ENCODE measurements at places on chromosomes 7 and 10. TPM values are rescaled to one million over a fixed set of nuclear protein-coding genes. Genes with fewer than 3 reads are reported as not detected.

GRCh38 chr10:59977486-59977885, 71.1 kb upstream of the CCDC6 start:
- no peaks in the 10 kb centered on the region for H3K27me3 ChIP-seq
- H3K4me3 ChIP-seq = no peak overlapping the region
- no peaks in the 10 kb centered on the region for H3K4me1 ChIP-seq
- H3K27ac ChIP-seq = no peak overlapping the region
- no peaks in the 10 kb centered on the region for H3K36me3 ChIP-seq

DNA sequence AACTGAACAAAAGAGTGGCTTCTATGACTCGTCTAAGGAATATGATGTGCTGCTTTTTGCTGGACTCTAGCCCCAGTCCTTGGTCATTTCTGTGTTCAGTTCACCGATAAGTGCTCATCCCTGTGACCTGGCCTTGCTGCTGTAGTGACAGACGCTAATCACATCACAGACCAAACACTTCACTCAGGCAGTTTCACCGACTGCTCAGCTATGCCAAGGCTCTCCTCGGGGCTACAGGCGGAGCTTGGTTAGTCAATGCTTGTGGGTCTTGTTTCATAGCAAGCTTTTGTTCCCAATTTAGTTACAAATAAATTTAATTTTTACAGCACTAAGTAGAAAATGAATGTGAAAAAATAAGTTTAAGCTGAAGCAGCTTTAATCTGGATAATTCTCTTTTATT, 190.8 kb upstream of the PRKCQ start:
- no peaks in the 10 kb centered on the region for H3K4me1 ChIP-seq
- no peaks in the 10 kb centered on the region for H3K27me3 ChIP-seq
- H3K27ac ChIP-seq = no peak overlapping the region
- no peak overlapping the region for H3K4me3 ChIP-seq

- peaks cover 3% of the 10 kb centered on the region for H3K36me3 ChIP-seq
- no peak overlapping the region for H3K4me3 ChIP-seq
- H3K27ac ChIP-seq = no peak overlapping the region
- H3K4me1 ChIP-seq = peaks cover 6% of the 10 kb centered on the region
- H3K27me3 ChIP-seq = no peaks in the 10 kb centered on the region
- DNase-seq = peak; percentile 60
These were observed 133.1 kb downstream of the CD36 start for GRCh38 chr7:80771523-80771922.

GRCh38 chr7:46011059-46011458, 90.0 kb upstream of the IGFBP3 start:
- H3K27me3 ChIP-seq = no peaks in the 10 kb centered on the region
- no peak overlapping the region for H3K27ac ChIP-seq
- H3K36me3 ChIP-seq = no peaks in the 10 kb centered on the region
- no peak for DNase-seq
- no peak overlapping the region for H3K4me3 ChIP-seq
- H3K4me1 ChIP-seq = no peaks in the 10 kb centered on the region

DNA sequence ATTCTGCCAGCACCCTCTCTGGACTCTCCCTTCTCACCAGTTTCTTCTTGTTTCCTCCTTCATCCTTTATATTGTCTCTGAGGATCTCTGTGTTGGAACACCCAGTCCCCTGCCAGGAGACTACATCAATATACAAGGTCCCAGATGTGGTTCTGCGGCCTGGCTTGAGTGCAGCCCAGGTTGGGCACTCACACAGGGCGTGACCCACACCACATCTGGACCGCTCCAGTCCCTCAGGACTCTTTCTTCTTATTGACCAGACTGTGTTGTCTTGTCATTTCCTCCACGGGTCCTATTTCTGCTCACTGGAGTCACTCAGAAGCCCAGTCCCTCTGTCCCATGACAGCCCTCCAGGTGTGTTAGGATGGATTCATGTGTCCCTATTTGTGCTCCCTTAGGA, 26.0 kb downstream of the NKX2-3 start:
- H3K27ac ChIP-seq = no peak overlapping the region
- H3K27me3 ChIP-seq = peaks cover 7% of the 10 kb centered on the region
- no peaks in the 10 kb centered on the region for H3K36me3 ChIP-seq
- no peak for DNase-seq

- no peak for DNase-seq
- H3K27me3 ChIP-seq = no peaks in the 10 kb centered on the region
- no peaks in the 10 kb centered on the region for H3K4me1 ChIP-seq
- no peaks in the 10 kb centered on the region for H3K36me3 ChIP-seq
- no peak overlapping the region for H3K4me3 ChIP-seq
- no peak overlapping the region for H3K27ac ChIP-seq
These were observed 7.7 kb downstream of the PON1 start for GRCh38 chr7:95316588-95316987.

DNA sequence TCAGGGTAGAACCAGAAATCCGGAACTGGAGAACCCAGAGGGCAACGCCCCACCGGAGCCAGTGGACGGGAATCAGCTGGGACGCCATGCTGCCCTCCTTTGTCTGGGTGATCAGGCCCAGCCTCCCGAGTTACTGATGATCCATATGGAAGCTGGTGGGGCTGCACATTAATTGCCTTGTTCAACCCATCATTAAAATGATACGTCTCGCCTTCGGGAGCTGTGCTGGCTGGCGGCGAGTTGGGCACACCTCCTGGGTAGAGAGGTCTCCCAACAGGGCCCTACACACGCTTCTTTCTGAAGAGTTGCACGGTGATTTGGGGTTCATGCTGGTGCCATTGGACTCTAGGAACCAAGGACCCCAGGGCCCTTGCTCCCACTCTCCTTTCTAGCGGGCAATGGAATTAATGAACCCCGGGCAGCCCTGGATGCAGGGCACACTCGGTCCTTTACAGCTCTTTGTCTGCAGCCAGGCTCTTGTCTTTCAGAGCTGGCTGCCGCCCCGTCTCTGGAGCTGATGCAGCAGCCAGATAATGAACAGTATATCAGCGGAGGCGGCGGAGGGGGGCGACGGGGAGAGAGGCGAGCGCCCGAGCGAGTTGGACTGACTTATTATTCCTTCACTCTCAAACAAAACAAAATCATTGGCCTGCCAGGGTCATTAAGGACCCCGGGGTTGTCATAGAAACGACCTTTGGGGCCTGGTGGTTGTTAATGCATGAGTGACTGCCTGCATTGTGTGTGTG, 412.2 kb upstream of the ZMIZ1 start:
- no peak overlapping the region for H3K27ac ChIP-seq
- peaks cover 2% of the 10 kb centered on the region for H3K27me3 ChIP-seq
- peaks cover 17% of the 10 kb centered on the region for H3K4me1 ChIP-seq
- no peaks in the 10 kb centered on the region for H3K36me3 ChIP-seq
- peak; percentile 48 for DNase-seq

DNA sequence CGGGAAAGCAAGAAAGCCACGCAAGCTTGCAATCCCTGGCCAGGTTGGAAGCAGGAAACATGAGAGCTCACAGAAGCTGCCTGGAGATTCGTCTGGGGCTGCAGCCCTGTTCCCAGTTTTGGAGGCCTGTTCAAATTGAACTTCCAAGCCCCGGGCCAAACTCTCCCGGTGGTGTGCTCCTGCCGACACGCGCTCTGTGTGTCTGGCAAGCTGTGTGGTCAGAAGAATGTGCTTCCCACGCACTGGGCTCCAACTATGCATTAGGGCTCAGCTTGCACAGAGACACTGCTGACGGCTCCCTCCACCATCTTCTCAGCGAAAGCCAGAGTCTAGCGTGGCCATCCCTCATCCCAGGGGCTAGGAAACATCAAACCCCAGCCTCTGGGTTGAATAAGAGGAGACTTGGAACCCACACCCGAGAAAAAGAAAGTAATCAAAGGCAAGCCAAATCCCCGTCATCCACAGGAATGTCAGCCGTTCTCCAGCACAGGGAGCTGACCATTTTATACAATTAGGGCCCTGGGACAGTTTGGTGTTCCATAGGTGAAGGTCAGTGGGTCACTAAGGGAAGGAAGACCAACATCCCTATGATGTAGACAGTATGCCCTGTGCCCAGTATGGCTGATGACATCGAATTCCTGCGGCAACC, 107.2 kb downstream of the FGFR2 start:
- DNase-seq = peak; percentile 46
- H3K36me3 ChIP-seq = no peaks in the 10 kb centered on the region
- H3K27ac ChIP-seq = no peak overlapping the region
- no peaks in the 10 kb centered on the region for H3K4me1 ChIP-seq
- H3K4me3 ChIP-seq = no peak overlapping the region

- peaks cover 14% of the 10 kb centered on the region for H3K4me1 ChIP-seq
- DNase-seq = no peak
- no peak overlapping the region for H3K27ac ChIP-seq
- H3K4me3 ChIP-seq = no peak overlapping the region
These were observed 138.9 kb downstream of the GRK5 start for GRCh38 chr10:119346095-119346832.

DNA sequence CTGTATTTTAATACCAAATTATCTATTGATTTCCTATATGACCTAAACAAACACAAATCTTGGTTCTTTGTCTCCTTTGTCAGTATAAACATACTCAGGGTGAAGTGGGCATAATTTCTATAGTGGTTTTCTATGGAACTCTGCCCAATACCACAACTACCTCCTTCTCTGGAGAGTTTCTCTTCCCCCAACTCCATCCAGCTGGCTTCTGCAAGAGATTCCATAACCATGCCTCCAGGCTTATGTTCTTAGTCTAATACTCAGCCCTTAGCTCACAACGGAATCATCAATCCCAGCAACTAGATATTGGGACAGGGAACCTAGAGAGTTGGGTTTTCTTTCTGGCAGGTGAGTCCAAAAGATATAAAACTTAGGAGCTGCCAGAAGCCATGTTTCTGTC, 127.3 kb downstream of the TRIL start:
- no peak overlapping the region for H3K4me3 ChIP-seq
- H3K27ac ChIP-seq = no peak overlapping the region
- H3K27me3 ChIP-seq = no peaks in the 10 kb centered on the region
- DNase-seq = peak; percentile 29
- H3K4me1 ChIP-seq = no peaks in the 10 kb centered on the region
- H3K36me3 ChIP-seq = no peaks in the 10 kb centered on the region

- H3K27me3 ChIP-seq = no peaks in the 10 kb centered on the region
- H3K4me1 ChIP-seq = no peaks in the 10 kb centered on the region
- H3K4me3 ChIP-seq = no peak overlapping the region
These were observed 9.4 kb downstream of the NPC1L1 start for GRCh38 chr7:44531421-44532380.

GPR37 gene
- 9.8 TPM for total RNA-seq

ADAM8 gene
- 1.7 TPM for total RNA-seq

FGF8 gene
- total RNA-seq = 0.61 TPM

PLEKHS1 gene
- total RNA-seq = not detected

ADAM22 gene
- 1.5 TPM for total RNA-seq
